ENCODE measurements at places on chromosomes 4 and X.

- DNase-seq: no peak
These were observed 30.4 kb downstream of the SMIM43 start for GRCh38 chr4:121734571-121734970.

DNA sequence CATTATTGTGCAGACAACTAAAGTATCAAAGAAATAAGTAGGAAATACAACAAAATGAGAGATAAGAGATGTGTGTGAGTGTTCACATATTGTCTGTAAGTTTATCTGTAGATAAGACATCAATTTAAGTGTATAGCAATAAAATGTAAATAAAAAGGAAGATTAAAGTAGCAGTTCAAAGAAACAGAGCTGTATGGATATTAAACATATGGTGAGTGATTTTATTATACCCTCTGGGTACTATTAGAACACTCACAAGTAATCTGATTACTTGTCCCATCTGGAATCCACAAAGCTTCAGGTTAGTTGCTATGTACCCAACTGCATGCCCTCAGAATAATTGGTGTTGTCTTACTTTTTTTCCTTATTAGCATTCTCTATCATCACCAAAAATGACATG is 747.9 kb upstream of the ADGRL3 start:
- no peak for DNase-seq

GRCh38 chr4:73142995-73143547 is 73.6 kb upstream of the COX18 start:
- DNase-seq: no peak

GRCh38 chr4:159280442-159281172 is 177.7 kb downstream of the RAPGEF2 start:
- no peak for DNase-seq

- DNase-seq: no peak
These were observed 107.0 kb upstream of the TBC1D9 start for GRCh38 chr4:140863197-140863596.

GRCh38 chrX:154719132-154719675 is 31.7 kb downstream of the GAB3 start:
- no peak for DNase-seq

- DNase-seq: no peak
These were observed 192.5 kb downstream of the EDA start for GRCh38 chrX:69808375-69808774.

- no peak for DNase-seq
These were observed 11.3 kb downstream of the SLC2A9 start for GRCh38 chr4:10009861-10010500.

- no peak for DNase-seq
These were observed 10.8 kb upstream of the RHOH start for GRCh38 chr4:40185830-40186664.
